ENCODE measurements at places on chromosomes 13 and 19.
A peak's percentile ranks its signal among the peaks of the same experiment; 100 is the strongest.

GRCh38 chr13:75647126-75647784, 11.1 kb downstream of the LMO7 start:
- no peak for DNase-seq

DNA sequence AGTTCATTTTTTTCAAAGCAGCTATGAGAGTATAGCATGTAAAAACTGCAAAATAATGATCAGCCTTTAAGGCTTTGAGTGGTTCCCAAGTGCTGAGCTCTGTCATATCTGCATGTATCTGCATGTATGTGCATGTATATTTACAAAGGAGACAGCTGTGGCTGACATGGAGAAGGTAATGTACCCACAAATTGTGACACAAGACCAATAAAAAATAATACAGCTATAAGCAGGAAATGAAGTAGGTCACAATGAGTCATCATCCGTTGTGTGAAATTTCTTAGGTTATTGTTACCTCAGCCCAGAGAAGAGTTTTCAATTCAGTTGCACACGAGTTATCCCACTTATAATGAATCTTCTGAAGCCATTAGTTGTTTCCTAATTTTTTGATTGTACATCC, 60.9 kb upstream of the MED4 start:
- DNase-seq: peak; percentile 21

- no peak for DNase-seq
These were observed 2.7 kb upstream of the RASAL3 start for GRCh38 chr19:15466851-15467733.

DNA sequence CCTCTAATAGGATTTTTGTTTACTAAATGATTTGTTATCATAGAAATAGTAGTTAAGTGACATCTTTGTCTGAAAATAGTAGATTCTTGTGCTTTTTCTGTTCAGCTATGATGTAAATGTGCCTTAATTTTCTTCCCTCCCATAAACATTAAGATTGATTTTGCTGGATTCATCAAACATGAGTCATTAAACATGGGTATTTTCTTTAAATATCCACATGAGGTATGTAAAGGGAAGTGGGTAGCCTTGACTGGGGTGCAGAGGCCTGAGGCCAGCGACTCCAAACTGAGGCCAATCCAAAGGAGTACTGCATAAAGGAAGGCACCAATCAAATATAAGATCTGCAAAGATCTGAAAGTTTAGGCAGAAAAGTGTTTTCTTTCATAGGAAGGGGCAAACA, 3.7 kb downstream of the ZNF136 start:
- peak; percentile 32 for DNase-seq

DNA sequence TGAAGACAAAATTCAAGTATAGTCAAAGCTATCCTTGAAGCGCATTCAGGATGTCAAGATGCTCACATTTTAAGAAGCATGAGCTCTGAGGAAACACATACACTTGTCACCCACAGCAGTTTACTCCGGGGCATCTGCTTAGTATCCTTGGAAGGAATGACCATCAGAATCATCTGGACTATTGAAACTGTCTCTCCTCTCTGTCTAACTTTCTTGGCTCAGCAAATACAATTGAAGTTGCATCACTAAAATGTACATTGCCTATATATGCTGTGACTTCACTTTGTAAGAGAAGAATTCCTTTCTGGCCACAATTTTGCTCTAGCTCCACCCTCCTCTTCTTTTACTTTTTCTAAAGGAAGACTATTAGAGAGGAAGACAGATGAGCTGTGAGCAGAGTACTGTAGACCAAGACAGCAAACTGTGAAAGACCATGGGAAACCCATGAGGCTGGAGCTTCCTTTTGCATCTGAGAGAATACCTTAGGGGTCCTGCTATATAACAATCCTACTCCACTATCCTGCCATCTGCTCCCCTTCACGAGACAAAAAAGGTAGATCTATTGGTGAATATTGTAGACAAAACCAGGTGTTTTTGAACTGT, 906.3 kb downstream of the PCDH9 start:
- DNase-seq: no peak

DNA sequence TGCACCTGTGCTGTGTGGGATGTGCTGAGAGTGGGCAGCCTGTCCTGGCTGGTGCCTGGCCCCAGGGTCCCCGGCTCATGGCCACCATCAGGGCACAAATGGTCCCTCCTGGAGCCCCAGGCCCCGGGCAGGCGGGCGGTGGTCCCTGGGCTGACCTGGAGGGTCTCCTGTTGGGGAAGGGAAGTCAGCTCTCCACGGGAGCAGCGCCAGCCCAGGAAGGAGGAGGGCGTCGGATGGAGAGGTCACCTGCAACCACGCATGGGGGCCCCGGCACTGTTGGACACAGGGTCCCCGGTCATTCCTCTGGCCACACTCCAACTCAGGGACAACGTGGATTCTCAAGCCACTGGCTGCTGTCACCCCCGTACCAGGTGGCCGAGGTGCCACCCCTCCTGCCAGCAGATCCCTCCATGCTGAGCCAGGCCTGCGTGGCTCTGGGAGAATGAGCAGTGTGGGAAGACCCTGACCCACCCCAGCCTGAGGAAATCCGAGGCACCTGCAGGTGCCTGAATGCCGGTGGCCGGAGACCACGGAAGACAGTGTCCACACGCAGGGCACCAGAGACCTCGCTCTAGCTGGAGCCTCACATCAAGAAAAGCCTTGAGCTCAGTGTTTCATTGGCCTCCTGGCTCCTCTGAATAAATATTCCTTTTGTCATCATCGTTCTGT, 13.5 kb downstream of the LMNB2 start:
- no peak for DNase-seq

- no peak for DNase-seq
These were observed 56.3 kb downstream of the FOXO1 start for GRCh38 chr13:40609972-40610726.

All from fibroblast of lung (primary cell).